GM13976 (cell line): ENCODE measurements at places on chromosomes 1 and 21.

DNA sequence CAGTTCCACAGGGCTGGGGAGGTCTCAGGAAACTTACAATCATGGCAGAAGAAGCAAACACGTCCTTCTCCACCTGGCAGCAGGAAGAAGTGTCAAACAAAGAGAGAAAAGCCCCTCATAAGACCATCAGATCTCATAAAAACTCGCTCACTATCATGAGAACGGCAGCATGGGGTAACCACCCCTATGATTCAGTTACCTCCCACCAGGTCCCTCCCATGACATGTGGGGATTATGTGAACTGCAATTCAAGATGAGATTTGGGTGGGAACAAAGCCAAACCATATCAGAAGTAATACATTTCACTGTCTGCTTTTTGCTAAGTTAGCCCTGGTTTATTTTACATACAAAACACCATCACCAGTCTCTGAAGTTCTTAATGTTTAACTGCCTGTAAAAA, 68.5 kb downstream of the RBM11 start:
- no peak for DNase-seq

GRCh38 chr1:215156232-215156631, 73.7 kb downstream of the KCNK2 start:
- DNase-seq = no peak

GRCh38 chr1:226048886-226049285, 13.6 kb upstream of the H3-3A start:
- DNase-seq = no peak

DNA sequence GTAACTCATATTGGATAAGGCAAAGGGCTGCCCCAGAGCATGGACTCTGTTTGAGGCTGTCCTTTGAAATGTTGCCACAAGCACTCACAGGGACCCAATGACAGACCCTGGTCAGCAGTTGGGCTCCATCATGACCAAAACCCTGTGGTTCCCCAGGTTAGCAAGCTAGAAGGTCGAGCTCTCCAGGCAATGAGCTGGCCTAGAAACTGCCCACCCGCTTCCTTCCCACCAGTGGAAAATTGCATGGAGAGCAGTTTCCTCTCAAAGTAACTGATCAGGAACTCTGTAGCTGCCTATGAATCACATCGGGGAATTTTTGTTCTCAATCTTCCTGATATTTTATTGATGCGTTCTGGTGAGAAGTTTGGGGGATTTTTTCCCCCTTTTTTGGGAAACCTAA, 52.8 kb downstream of the FHAD1 start:
- no peak for DNase-seq

DNA sequence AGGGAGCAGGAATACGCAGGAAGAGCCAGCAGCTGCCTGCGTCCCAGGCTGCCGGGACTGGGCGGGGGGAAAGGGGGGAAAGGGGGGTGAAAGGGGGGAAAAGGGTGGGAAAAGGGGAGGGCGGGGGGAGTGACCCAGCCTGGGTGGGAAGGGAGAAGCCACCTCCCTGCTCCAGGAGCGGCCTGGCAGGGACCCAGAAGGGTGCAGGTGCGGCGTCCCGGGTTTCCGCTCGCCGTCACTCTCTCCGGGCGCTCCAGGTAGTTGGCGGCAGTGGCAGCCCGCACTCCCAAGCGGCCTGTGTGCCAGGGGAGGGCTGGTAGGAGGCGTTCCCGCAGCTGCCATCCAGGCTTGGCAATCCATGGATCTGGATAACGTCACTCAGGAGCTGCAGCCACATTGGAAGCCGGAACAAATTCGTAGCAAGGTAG, 141.0 kb upstream of the NGF start:
- DNase-seq = no peak

- DNase-seq = no peak
Observed at GRCh38 chr1:234260578-234260977, 112.7 kb upstream of the COA6 start.

GRCh38 chr1:200538179-200538578, 82.4 kb downstream of the KIF14 start:
- no peak for DNase-seq

DNA sequence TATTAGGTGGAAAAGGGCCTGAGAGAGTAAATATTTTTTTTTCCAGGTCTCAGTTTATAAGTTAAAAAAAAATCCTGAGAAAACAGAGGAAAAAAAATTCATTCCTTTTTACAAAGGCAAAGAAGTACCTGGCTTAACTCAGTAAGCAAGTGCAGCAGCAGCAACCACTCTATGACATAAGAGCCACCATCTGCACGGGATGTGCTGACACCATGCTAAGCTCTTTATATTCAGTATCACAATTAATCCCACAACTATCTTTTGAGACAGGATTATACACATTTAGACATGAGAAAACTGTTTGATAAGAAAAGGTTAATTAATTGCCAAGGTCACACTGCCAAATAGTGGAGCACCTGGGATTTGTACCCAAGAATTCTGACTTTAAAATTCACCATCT, 13.4 kb upstream of the DPT start:
- no peak for DNase-seq

DNA sequence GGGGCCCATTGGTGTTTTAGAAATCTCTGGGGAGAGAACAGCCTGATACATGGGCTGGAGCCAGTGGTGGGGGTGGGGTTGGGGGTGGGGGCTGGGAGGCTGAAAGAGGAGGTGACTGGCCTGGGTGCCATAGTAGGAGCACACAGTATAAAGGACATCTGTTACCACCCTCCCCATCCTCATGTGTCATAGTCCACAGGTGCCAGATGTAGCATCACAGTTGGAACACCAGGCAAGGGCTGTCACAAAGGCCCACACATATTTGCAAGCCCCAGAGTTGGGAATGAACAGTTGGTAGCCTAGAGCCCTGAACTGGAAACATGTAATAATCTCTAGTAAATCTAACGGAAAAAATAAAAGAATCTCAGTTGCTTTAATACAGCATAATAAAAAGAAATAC, 55.1 kb upstream of the CR2 start:
- DNase-seq = no peak

GRCh38 chr1:151401125-151401788, 1.9 kb downstream of the PSMB4 start:
- no peak for DNase-seq
